ENCODE measurements at places on chromosomes 7 and 10.

- DNase-seq = no peak
Measured at GRCh38 chr7:131537571-131537978, 18.9 kb downstream of the PODXL start.

GRCh38 chr10:61975391-61975932 lies 74.0 kb downstream of the ARID5B start:
- DNase-seq = no peak

DNA sequence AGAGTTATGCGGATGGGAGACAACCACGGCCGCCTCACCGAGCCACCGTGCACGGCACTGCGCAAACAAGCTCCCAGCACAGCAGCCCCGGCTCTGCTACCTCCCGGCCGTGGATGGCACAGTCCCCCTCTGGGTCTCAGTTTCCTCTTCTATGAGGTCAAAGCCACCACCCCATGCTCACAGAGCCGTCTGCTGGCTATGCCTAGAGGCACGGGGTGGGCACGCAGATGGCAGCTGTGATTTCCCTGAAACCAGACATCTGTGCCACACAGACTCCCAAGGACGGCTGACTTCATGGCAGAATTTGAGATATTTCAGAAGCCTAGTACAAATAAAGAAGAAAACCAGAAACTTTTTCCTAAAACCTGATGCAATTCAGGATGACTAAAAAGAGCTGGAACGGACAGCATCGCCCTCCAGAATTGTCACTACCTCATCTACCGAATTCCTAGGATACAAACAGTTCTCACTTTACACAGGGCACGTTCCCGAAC lies 73.2 kb downstream of the AMZ1 start:
- DNase-seq = no peak

- no peak for DNase-seq
Measured at GRCh38 chr10:17240096-17240495, 12.1 kb downstream of the VIM start.

- DNase-seq = no peak
Measured at GRCh38 chr10:86699541-86699940, 31.2 kb downstream of the LDB3 start.
